Left renal cortex interstitium (tissue), 4 donors: ENCODE measurements at places on chromosomes 2 and 18. TPM values are rescaled to one million over a fixed set of nuclear protein-coding genes. Genes with fewer than 3 reads are reported as not detected.

The SP140L gene
- 13.3 TPM for polyA plus RNA-seq

DNA sequence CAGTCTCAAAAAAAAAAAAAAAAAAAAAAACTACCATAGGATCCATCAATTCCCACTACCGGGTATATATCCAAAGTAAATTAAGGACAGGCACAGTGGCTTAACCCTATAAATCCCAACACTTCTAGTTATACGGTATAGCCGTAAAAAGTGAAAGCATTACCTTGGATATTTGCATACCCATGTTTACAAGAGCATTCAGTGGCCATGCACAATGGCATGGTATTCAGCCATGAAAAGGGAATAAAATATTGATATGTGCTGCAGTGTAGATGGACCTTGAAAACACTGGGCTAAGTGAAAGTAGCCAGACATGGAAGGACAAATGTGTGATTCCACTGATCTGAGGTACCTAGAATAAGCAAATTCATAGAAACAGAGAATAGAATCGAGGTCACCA is 111.8 kb upstream of the CAB39 start:
- DNase-seq, result no peak

GRCh38 chr2:2251255-2251654 is 79.8 kb downstream of the MYT1L start:
- DNase-seq, result no peak

DNA sequence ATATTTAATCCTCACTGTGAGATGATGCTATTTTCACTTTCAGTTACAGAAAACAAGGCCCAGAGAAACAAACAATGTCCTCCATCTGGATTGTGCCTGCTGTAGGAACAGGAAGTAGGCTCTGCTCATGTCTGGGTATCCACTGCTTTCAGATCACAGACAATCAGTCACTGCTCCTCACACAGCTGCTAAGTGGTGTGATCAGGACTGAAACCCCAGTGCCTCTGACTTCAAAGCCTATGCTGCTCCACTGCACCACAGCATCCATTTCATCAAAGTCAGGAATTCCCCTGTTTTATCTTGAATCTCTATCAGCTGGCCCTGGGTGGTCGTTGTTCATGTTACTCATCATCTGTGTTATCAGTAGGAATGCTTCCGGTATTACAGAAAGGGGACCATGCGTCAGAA is 303.8 kb upstream of the TRIB2 start:
- no peak for DNase-seq

GRCh38 chr2:7427293-7428060 is 510.3 kb downstream of the RNF144A start:
- peak; percentile 66 for DNase-seq
